Amygdala (tissue), 56 donors: ENCODE measurements at places on chromosomes 11 and 22.

- no peak for DNase-seq
Observed at GRCh38 chr22:18952022-18952421, 15.9 kb upstream of the PRODH start.

DNA sequence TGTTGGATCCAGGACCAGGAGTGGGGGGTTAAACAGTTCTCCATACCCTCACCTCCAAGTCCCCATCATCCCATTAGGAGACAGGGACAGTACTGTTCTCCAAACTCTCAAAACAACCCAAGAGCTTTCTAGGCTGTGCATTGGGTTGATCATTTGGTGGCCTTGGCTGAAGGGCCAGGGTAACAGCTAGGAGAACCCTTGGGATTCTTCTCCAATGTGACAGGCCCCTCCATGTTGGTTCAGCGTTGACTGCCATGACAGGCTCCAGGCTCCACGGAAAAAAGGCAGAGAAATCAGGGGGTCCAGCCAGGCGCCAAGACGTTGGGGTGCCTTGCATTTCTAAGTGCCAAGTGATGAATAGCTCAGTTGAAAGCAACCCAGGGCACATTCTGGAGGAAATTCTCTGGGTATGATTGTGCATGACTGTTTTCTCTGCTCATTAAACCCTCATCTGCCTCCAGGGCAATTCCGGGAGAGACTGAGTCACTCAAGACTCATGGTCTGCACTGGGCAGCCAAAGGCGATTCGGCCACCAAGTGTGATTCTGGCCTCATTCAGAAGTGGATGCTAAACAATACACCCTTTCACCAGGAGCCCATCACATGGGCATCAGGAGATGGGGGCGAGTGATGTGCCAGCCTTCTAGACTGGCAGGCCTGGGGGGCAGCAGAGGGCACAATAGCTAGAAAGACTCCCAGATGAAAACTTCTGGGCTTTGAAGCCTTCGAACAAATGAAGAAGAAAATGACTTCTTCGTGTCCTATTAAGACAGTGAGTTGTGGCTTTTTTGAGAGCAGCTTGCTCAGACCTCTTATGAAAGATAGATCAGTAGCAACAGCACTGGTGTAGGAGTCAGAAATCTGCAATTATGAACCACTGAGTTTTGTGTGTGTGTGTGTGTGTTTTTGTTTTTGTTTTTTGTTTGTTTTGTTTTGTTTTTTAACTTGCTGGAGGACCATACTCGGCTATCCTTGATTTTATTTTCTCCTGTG is 27.7 kb downstream of the CD44 start:
- DNase-seq: peak; percentile 37

GRCh38 chr11:92784331-92784730 is 185.1 kb upstream of the MTNR1B start:
- no peak for DNase-seq

GRCh38 chr11:79314906-79315689 is 125.7 kb downstream of the TENM4 start:
- no peak for DNase-seq

DNA sequence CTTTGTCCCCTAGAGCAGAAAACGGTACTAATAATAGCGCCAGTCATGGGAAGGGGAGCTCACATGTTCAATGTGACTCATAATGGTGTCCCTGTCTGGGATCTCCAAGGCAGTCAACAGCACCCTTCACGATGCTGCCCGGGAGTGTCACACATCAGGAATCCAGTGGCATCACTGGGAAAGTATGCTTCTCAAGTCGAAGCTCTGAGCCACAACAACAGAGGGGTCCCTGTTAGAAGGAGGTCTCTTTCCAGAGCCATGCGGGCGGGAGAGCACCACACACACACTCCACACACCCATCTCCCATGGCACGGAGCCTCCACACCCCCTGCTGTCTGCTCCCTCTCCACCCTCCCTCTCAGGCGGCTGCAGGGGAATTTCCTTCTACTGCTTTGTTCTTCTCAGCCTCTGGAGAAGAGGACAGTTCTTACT is 119.7 kb downstream of the ETS1 start:
- no peak for DNase-seq

GRCh38 chr11:114163229-114163631 is 103.7 kb downstream of the ZBTB16 start:
- no peak for DNase-seq

- no peak for DNase-seq
Observed at GRCh38 chr22:33975841-33976240, 55.6 kb upstream of the LARGE1 start.
